ENCODE measurements at places on chromosomes 12 and 14.

DNA sequence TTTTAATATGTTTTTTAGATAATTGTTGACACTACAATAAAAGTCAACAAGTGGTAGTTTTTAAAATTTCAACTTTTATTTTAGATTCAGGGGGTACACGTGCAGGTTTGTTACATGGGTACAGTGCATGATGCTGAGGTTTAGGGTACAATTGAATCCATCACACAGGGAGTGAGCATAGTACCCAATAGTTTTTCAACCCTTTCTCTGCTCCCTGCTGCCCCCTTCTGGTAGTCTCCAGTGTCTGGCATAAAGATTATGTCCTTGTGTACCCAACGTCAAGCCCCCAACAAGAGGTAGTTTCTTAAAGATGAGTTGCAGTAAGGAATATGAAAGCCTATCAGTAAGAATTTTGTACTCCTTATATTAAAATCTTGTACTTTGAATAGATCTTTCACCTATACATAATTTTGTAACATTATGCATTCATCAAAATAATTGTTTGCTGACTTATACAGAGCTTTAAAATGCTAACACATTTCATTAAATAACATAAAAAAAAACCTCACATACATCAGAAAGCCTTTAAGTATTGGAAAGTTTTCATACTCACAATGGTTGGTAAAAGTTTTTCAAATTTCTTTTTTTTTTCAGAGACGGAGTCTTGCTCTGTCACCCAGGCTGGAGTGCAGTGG, 5.4 kb upstream of the RALGAPA1 start:
- peak; percentile 50 for DNase-seq

DNA sequence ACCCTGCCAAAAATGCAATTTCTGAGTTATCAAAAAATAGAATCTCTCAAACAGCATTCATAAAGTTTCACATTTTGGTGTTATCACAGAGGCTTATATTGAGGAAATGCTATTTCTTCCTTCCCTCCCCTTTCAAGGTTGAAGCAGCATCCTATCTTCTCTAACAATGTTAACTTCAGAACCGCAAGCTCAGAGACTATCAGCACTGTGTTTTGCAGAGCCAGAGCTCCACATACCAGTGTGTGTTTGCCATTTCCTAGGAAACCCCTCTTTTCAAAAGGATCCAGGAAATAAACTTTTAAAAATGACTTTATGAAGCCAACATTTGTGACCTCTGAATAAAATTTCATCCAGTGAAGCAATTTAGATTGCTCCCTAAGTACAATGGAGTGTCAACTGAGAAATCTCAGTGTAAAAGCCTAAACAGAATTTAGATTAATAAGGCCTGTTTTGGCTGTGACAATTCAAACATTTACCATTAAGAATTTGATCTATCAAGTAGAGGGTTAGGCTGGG, 332.6 kb downstream of the NOVA1 start:
- DNase-seq = no peak

DNA sequence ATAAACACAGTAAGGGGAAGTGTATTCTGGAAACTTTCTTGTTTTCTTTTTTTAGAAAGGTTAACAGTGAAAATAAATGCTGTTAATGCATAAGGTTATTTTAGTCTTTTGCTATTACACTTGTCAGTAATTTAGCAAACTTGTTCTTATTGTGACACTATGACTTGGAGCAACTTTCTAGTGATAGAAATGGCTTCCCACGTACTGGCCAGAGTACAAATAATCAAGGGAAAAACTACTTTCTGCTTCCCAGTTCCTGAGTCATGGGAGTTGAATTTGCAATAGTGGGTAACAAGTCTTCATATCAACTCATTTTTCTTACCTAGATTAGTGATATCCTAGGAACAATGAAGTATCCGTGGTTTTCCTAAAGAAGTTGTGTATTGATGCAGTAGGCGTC, 1072.3 kb downstream of the FLRT2 start:
- no peak for DNase-seq

DNA sequence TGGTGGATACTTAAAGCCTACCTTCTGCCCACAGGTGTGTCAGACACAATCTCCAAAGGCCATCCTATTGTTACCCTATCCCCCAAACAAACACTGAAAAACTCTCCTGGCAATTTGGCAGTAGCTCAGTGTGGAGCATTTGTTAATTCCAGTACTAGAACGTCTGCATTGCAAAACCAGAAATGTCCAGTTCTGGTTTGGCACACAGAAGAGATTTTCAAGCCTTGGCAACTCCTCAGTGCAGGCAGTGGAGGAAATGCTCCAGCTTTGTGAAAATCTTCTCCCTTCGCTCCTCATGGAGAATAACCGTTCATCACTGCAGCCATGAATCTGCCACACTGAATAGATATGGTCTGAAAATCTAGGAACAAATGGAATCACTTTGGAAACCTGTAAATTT, 5.3 kb upstream of the SOCS2 start:
- no peak for DNase-seq

DNA sequence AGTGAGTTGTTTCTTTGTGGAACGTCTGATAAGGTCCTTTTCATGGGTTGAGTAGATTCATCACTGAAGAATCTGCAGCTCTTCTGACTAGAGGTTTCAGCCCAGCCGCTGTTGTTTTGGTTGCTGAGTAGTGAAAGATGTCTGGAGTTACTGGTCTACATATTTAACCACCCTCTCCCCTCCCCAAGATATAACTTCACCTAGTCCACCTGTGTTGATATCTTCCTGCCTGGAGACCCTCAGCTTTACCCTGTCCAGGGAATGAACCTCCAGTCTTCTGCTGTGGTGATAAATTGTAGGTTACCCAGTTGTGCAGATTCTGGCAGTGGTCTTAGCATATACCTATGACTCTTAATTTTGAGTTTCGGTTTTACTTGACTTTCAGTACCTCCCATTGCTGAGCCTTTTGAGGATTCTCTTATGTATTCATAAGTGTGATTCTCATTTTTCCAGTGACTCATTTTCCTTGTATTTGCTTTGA, 62.9 kb downstream of the CCDC91 start:
- peak; percentile 31 for DNase-seq

- DNase-seq = no peak
Measured at GRCh38 chr12:98750511-98750910, 105.4 kb downstream of the APAF1 start.

- no peak for DNase-seq
Measured at GRCh38 chr14:49953196-49953595, 60.3 kb downstream of the ARF6 start.

- no peak for DNase-seq
Measured at GRCh38 chr12:48078901-48079300, 27.0 kb downstream of the SENP1 start.
